D721Med (cell line): ENCODE measurements at places on chromosomes 7 and 10.

- DNase-seq = no peak
These were observed 15.1 kb downstream of the BCAP29 start for GRCh38 chr7:107594961-107595737.

- DNase-seq = no peak
These were observed 14.5 kb downstream of the NUDT5 start for GRCh38 chr10:12181065-12181775.

DNA sequence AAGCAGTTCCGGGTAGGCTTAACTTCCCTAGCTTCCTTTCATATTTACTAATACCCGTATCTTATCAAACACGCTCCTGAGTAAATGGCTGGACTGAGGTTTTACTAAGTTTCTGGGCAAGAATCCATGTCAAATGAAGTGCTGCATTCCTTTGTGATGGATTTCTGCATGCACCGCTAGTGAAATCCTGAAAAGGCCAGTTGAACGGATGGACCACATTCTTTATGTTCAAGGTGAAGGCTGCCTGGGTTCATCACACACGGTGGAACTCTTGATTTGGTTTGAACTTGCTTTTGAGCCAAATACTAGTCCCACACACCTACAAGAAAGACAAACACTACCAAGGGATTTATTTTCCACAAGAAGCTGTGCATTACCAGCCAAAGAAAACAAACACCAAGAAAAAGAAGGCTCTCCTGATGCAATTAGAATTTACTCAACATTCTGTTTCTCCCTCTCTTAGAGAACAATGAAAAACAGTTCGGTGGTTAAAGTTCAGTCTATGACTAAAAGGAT is 255.0 kb upstream of the SEMA3C start:
- DNase-seq = no peak

DNA sequence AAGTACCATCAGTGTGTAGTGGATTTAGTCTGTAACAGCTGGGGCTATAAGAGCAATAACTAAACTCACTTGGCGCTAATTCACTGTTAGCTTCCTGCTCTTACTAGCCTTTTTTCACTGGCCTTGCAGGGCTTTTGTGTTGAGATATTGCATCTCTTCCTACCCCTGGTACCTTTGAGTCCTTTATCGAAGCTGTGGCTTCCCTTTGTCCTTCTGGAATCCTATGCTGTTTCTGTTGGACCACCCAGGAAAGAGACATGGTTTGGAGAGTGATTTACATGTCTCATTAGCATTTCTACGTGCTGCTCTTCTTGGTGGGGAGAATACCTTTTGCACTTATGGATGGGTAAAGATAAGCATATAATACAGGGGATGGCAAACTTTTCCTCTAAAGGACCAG is 103.8 kb downstream of the MLLT10 start:
- DNase-seq = no peak

GRCh38 chr10:74282151-74282847 is 131.3 kb downstream of the ADK start:
- DNase-seq = no peak
